ENCODE measurements at places on chromosomes 6 and 20. TPM values are rescaled to one million over a fixed set of nuclear protein-coding genes. Genes with fewer than 3 reads are reported as not detected.

- peak; percentile 67 for DNase-seq
- peak within 1 kb of the TSS; percentile 94 for H3K4me3 ChIP-seq
- H3K36me3 ChIP-seq = no peaks in the 10 kb centered on the region
- peak within 1 kb of the TSS; percentile 30 for H3K27ac ChIP-seq
- peaks cover 20% of the 10 kb centered on the region for H3K27me3 ChIP-seq
- H3K4me1 ChIP-seq = peaks cover 23% of the 10 kb centered on the region
These were observed at the start of gene EYA4 for GRCh38 chr6:133241086-133241900. Gene EYA4, plus strand, starts transcription at chr6:133241357. Its CDS starts 33,424 bp downstream, at chr6:133274781.

DNA sequence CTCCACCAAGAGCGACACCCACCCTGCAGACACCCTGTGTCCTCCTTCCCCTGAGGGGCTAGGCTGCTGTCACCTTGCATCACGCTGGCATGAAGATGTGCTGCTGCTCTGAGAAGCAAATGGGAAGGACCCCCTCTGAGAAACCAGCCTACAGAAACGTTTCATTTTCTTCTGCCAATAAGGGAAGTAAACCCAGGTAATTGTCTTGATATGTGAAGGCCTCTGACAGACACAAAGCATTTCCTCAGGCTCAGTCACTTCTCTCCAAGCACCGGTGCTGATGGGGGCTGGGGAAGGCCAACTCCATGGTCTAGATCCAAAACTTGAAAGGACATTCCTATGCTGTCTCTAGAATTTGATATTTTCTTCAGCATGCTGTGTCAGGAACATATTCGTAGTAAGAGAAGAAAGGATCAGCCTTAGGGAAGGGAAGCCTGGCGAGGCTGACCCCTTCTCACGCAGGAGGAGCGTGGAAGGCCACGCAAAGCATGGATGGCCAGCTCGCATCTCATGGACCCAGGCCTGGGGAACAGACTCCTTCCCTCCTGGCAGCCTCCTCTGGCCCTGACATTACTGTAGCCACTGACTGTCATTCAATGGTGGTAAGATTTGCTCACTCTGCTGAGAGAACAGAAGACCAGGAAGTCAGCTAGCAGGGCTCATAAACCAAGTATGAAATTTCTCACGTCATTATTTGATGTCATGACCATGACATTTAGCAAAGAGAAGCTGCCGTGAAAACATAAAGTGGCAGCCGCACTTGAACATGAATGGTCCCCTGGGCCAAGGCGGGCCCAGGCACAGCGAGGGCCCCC lies 20.4 kb downstream of the ACSS1 start:
- peak overlapping the region; percentile 3 for H3K27ac ChIP-seq
- H3K36me3 ChIP-seq = no peaks in the 10 kb centered on the region
- DNase-seq = no peak
- H3K4me1 ChIP-seq = peaks cover 50% of the 10 kb centered on the region
- peaks cover 2% of the 10 kb centered on the region for H3K27me3 ChIP-seq
- H3K4me3 ChIP-seq = no peak overlapping the region

DNA sequence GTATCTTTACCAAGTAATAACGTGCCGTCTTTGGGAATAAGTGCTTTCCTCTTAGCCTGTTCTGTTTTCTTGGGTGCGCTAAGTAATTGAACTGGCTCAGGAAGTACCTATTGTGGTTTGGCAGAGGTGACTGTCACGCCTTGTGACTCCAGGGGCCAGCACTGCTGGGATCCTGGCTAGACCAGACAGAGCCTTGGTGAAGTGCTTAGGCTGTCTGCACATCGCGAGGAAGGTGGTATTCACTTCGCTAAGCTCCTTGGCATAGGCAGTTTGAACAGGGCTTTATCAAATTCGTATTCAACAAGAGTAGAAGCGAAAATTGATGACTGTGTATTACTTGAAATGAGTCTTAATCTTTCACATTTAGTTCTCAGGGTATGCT lies 17.6 kb downstream of the PRDM1 start:
- DNase-seq = no peak
- peaks cover 48% of the 10 kb centered on the region for H3K36me3 ChIP-seq
- H3K27ac ChIP-seq = no peak overlapping the region
- no peak overlapping the region for H3K4me3 ChIP-seq
- peaks cover 55% of the 10 kb centered on the region for H3K4me1 ChIP-seq

Gene LIN28B
- total RNA-seq = 36.9 TPM

DNA sequence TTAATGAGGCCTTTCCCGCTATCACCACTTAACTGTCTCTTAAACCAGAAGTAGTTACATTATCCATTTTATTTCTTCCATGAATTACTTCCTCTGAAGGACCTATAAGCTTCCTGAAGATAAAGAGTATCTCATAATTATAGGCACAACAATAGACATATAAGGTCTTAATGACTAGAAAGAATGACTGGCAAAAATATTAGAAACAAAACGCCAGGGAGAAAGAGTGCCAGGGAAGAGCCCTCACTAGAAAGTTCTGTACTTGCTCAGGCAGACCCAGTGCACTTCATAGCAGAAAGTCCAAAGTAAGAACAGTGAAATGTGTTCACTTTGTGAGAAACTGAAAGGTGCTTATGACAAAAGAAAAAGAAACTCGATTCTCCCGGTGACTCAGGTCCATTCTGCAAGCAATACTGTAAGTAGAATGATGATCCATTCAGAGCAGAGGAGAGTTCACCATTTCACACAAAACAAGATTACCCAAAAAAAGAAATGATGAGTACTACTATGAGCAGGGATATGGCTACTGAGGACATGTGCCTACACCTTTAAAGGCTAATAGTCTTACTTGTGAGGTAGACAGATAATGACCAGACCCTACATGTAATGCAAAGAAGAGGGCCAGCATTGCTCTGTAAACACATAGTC lies 5.5 kb downstream of the ZNF334 start:
- DNase-seq = no peak
- H3K27me3 ChIP-seq = peaks cover 4% of the 10 kb centered on the region
- H3K4me1 ChIP-seq = peaks cover 2% of the 10 kb centered on the region
- peaks cover 71% of the 10 kb centered on the region for H3K36me3 ChIP-seq

GRCh38 chr6:3371222-3371949 lies 85.5 kb downstream of the SLC22A23 start:
- no peaks in the 10 kb centered on the region for H3K27me3 ChIP-seq
- H3K27ac ChIP-seq = no peak overlapping the region
- no peak overlapping the region for H3K4me3 ChIP-seq
- peaks cover 31% of the 10 kb centered on the region for H3K4me1 ChIP-seq

DNA sequence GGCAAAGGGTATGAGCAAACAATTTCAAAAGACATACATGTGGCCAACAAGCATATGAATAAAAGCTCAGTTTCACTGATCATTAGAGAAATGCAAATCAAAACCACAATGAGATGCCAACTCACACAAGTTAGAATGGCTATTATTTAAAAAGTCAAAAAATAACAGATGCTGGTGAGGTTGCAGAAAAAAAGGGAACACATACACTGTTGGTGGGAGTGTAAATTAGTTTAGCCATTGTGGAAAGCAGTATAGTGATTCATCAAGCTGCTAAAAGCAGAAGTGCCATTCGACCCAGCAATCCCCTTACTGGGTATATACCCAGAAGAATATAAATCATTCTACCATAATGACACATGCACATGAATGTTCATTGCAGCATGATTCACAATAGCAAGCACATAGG lies 6.7 kb upstream of the KHDC1L start:
- no peak for DNase-seq

Gene RNF217
- total RNA-seq = 50.7 TPM

Measured in endothelial cell (in vitro differentiated cells).